ENCODE measurements at places on chromosomes 1 and 21.

GRCh38 chr1:43337588-43337987 is at the start of gene MPL:
Gene MPL (plus strand): TSS chr1:43337818. CDS start chr1:43337849, 31 bp downstream.
- no peak for DNase-seq

GRCh38 chr1:153842006-153842471 is 66.8 kb downstream of the SLC27A3 start:
- no peak for DNase-seq

GRCh38 chr1:184388319-184388889 is 1.6 kb downstream of the C1orf21 start:
- no peak for DNase-seq

GRCh38 chr1:26035959-26036755 is 9.8 kb downstream of the SLC30A2 start:
- peak; percentile 82 for DNase-seq

GRCh38 chr1:80657707-80658106 is 1143.0 kb upstream of the ADGRL2 start:
- DNase-seq, result no peak
